Omental fat pad (tissue), 4 donors: ENCODE measurements at places on chromosomes 7 and 10. TPM values are rescaled to one million over a fixed set of nuclear protein-coding genes. Genes with fewer than 3 reads are reported as not detected.

FAM241B gene
- 2.3 TPM for total RNA-seq

PSD gene
- not detected for total RNA-seq

NKX6-2 gene
- total RNA-seq = not detected

SKIDA1 gene
- 1.1 TPM for total RNA-seq

DNA sequence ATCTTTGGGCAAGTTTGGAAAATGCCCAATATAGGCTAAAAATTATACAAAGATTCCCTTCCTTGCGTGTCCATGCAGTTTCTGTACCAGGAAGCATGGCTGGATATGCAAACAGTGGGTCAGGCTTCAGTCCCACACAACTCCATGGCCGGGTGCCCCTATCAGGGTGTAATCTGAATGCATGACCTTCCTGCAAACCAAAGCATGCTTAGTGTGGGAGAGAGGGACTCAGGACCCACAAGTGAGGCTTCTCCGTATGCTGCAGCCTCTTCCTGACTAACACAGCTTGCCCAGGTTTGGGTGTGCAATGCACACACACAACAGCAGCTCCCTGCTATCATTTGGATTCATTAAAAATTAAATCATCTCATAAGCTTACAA lies 8.5 kb downstream of the AKR1B10 start:
- no peak for DNase-seq

- DNase-seq = no peak
These were observed 73.8 kb downstream of the LANCL2 start for GRCh38 chr7:55438757-55439525.
